ENCODE measurements at places on chromosomes 7 and 10. TPM values are rescaled to one million over a fixed set of nuclear protein-coding genes. Genes with fewer than 3 reads are reported as not detected.

GRCh38 chr10:121069061-121069850 is 218.1 kb downstream of the WDR11 start:
- no peak for DNase-seq

DNA sequence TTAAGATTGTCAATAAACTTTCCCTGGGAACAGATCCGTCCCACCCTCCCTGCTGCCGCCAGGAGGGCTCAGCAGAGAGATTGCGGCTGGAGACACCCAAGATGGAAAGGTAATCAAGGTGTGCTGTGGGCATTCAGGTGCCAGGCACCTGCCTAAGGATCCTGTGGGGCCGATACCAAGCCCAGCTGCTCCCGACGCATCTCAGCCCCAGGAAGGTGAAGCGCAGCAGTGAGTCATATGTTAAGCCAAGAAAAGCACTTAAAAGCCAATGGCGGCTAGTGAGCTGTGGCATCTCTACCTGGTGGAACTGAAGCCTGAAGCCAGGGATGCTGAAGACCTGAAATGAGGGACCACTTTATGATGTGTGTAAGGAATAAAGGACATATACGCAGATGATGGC is 6.1 kb downstream of the WDR86 start:
- DNase-seq: no peak

DNA sequence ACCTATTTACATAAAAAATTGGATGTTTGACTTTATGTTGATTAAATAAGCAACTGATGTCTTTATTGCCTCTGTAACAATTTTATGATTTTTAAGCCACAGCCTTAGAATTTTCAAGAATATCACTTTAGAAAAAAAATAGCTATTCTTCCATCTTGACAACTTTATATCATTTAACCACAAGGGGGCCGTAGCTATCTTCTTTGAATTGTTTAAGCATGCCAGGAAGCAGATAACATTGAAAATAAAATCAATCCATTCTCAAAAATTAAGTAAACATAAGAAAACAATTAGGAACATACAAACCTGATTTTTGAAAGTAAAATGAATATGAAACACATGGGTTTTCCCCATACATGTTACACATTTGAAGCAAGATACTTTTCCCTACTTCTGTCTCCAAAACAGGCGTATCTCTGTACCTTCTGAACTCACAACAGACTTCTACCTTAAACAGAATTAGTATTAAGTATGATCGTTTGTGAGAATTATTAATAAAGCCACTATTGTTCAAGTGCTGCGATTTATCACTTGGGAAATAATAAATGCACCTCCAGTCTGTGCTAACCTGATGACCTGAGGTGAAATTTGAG is 209.0 kb downstream of the CACNA2D1 start:
- peak; percentile 72 for DNase-seq

Gene LIPJ
- not detected for polyA plus RNA-seq

Gene PHKG1
- 0.41 TPM for polyA plus RNA-seq

GRCh38 chr7:47192978-47193377 is 388.9 kb downstream of the TNS3 start:
- DNase-seq: no peak

Gene OPN4
- polyA plus RNA-seq: not detected

- no peak for DNase-seq
Measured at GRCh38 chr10:30917789-30918188, 113.9 kb downstream of the ZNF438 start.

DNA sequence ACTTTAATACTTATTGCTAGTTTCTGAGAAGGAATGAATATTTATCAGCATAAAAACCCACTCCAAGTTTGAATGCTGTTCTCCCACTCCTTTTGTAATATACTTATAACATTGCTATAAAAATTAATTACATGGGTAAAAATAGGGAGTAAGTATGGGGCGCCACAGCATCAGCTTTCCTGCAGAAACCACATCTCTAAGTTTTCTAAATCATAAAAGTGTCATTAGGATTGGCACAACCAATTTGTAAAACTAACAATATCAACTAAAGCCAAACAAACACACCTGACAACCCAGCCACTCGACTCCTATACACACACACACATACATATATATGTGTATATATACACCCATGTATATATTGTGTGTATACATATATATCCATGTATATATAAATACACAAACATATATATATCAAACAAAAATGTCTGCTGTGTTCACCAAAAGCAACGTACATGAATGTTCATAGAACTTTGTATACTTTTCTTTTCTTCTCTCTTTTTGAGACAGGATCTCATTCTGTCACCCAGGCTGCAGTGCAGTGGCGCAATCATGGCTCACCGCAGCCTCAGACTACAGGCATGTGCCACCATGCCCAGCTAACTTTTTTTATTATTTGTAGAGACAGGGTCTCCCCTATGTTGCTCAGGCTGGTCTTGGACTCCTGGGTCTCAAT is 14.8 kb upstream of the LRRC17 start:
- no peak for DNase-seq

Gene KIN
- polyA plus RNA-seq: 8.9 TPM

Gene WASHC2A
- 46.8 TPM for polyA plus RNA-seq

DNA sequence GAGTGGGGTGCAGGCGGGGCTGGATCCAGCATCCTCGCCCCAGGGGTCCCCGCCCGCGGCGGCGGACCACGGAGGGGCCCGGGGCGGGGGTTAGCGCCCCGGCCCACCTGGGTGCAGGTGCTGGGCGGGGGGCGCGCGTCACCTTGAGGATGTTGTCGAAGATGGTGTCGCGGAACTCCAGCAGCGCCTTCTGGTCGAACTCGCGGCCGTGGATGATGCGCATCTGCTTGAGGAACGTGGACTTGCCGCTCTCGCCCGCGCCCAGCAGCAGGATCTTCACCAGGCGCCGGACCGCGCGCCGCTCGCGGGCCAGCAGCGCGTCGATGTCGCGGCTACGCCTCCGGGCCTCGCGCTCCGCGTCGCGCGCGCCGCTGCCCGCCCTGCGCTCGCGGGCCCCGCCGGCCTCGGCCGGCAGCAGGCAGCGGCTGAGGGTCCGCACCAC is 376 bp downstream of the GNA12 start:
- DNase-seq: peak; percentile 34

- no peak for DNase-seq
Measured at GRCh38 chr10:59087486-59087885, 89.0 kb upstream of the PHYHIPL start.

DNA sequence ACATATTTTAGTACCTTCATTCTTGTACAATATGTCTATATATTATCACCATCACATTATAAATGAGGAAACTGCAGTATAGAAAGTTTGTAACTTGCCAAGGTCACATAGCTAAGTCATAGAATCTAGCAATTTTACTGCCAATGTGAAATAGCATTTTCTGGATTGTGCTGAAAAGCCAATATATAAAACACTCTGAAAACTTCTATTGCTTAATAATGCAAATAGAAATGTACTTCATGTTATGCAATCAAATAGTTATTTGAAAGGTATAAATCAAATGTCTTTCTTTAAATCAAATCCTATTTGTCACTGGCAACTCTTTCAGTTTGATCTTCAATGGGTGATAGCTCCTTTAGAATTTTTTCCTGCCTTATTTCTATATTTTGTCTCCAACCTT is 129.5 kb downstream of the TMEM26 start:
- DNase-seq: no peak

Gene AKR1B15
- polyA plus RNA-seq: not detected

DNA sequence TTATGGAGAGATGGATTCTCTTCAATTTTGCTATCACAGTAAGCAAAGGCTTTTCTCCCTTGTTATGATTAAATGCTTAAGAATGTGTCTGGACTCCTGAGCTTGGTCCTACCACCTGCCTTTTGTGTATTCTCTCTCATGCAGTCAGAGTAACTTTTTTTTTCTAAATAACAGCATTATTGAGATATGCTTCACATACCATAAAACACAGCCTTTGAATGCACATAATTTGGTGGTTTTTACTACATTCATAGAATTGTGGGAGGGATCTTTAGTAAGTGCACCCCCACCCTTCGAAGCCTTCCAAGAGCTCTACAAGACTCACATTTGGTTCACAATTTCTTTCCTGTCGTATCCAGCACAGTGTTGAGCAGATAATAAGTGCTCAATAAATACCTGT is 175.5 kb downstream of the ADAM12 start:
- no peak for DNase-seq

DNA sequence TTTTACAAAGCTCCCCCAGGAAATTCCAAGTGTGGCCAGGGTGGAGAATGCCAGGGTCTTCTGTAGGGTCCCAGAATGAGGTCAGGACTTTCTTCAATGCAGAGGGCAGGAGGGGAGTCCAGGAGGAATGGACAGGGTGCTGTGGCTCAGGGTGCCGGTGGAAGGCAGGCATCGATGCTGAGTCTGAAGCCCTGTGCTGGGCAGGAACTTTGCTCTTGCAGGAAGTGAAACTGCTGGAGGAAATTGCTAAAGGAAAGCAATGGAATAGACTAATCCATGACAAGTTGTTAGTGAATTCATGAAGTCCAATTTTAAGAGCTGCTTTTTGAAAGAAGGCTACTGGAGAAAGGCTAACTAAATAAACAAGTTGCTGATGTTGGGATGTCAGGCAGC is 14.8 kb downstream of the PTPRE start:
- DNase-seq: no peak

- DNase-seq: no peak
Measured at GRCh38 chr7:51647931-51648351, 331.3 kb upstream of the COBL start.

Measured in fibroblast of lung (primary cell).